Caco-2 (cell line): ENCODE measurements at places on chromosomes 6 and 20. TPM values are rescaled to one million over a fixed set of nuclear protein-coding genes. Genes with fewer than 3 reads are reported as not detected.

DCBLD1 gene
- total RNA-seq = 69.3 and 73.4 TPM in 2 replicates

C6orf163 gene
- total RNA-seq = 2.3 and 3.3 TPM in 2 replicates

CLDN20 gene
- total RNA-seq = not detected in 2 replicates

SRXN1 gene
- total RNA-seq = 32.5 and 33.7 TPM in 2 replicates

UST gene
- not detected in 2 replicates for total RNA-seq

PRRT1 gene
- total RNA-seq = 2.0 and 3.6 TPM in 2 replicates

HDGFL1 gene
- not detected in 2 replicates for total RNA-seq

PPIL6 gene
- total RNA-seq = 0.30 TPM in 1 of 2 replicates, not detected in the other

DLK2 gene
- 0.75 and 1.2 TPM in 2 replicates for total RNA-seq

CCN6 gene
- not detected in 2 replicates for total RNA-seq

BTN1A1 gene
- total RNA-seq = 7.3 and 8.3 TPM in 2 replicates

NKX2-4 gene
- total RNA-seq = not detected in 2 replicates

HAO1 gene
- not detected in 2 replicates for total RNA-seq

SALL4 gene
- total RNA-seq = 75.8 and 84.5 TPM in 2 replicates

MLIP gene
- 0.88 and 1.8 TPM in 2 replicates for total RNA-seq

HUS1B gene
- 0.74 and 0.79 TPM in 2 replicates for total RNA-seq

FOXF2 gene
- 0.79 and 0.88 TPM in 2 replicates for total RNA-seq

COL11A2 gene
- total RNA-seq = 1.3 and 1.5 TPM in 2 replicates

GRM1 gene
- total RNA-seq = not detected in 2 replicates

BMP2 gene
- total RNA-seq = 24.3 and 27.3 TPM in 2 replicates

FOXQ1 gene
- total RNA-seq = 170 and 191 TPM in 2 replicates

RAET1E gene
- total RNA-seq = not detected in 2 replicates

IL17F gene
- total RNA-seq = not detected in 2 replicates

PGBD1 gene
- 3.6 and 3.8 TPM in 2 replicates for total RNA-seq

ME1 gene
- 121 and 131 TPM in 2 replicates for total RNA-seq

MMP24 gene
- 13.0 and 15.6 TPM in 2 replicates for total RNA-seq

C6orf58 gene
- not detected in 2 replicates for total RNA-seq

TNXB gene
- 2.7 and 3.9 TPM in 2 replicates for total RNA-seq

HLA-DMB gene
- not detected in 2 replicates for total RNA-seq

ASIP gene
- not detected in 2 replicates for total RNA-seq

RFX6 gene
- total RNA-seq = 1.3 and 1.5 TPM in 2 replicates

ECT2L gene
- not detected in 2 replicates for total RNA-seq

IYD gene
- 26.5 and 32.6 TPM in 2 replicates for total RNA-seq

TAP2 gene
- total RNA-seq = 10.3 and 11.9 TPM in 2 replicates

ANKRD6 gene
- 20.5 and 25.6 TPM in 2 replicates for total RNA-seq

RPS6KA2 gene
- total RNA-seq = 5.5 and 5.6 TPM in 2 replicates

TSHZ2 gene
- 0.07 TPM in 2 replicates for total RNA-seq

TP53RK gene
- total RNA-seq = 20.3 and 22.7 TPM in 2 replicates

GABRR2 gene
- 0.29 TPM in 1 of 2 replicates, not detected in the other for total RNA-seq

SLC52A3 gene
- total RNA-seq = 0.50 and 0.56 TPM in 2 replicates

GGT7 gene
- 42.0 and 46.2 TPM in 2 replicates for total RNA-seq

PLN gene
- not detected in 2 replicates for total RNA-seq

AVP gene
- total RNA-seq = not detected in 2 replicates

XKR7 gene
- total RNA-seq = not detected in 2 replicates

TBC1D32 gene
- total RNA-seq = 3.4 and 5.6 TPM in 2 replicates
